Stimulated activated naive CD8-positive, alpha-beta T cell treated with anti-CD3 and anti-CD28 coated beads, Interleukin-15, Interleukin-2, amounts not matched to agents 100 U/mL and 50 U/mL, for 24 hours (primary cell): ENCODE measurements at places on chromosomes 5 and 9.

- DNase-seq, result no peak
These were observed 95.1 kb downstream of the PBX3 start for GRCh38 chr9:125842242-125842641.

DNA sequence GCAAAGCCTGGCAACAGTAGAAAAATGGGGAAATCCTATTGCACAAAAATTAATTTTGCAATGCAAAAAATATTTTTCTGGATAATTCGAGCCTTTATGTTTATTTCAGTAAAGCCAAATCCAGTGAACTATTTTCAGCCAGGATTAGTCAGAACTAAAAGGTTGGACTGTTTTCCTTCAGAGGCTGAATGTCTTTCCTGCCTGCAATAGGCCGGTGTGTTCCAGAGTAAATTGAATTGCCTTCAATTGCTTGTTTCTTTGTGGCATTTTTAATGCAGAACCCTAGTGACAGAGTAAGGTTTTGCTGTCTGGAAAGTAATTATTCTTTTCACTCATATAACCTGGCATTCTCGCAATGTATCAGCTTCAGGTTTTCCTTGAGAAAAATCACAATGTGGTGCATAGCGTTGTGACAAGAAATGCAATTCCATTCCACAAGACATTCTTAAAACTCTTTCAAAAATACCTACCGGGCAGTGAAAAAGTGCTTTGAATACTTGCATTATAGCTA, 183.7 kb downstream of the GLIS3 start:
- DNase-seq, result no peak

DNA sequence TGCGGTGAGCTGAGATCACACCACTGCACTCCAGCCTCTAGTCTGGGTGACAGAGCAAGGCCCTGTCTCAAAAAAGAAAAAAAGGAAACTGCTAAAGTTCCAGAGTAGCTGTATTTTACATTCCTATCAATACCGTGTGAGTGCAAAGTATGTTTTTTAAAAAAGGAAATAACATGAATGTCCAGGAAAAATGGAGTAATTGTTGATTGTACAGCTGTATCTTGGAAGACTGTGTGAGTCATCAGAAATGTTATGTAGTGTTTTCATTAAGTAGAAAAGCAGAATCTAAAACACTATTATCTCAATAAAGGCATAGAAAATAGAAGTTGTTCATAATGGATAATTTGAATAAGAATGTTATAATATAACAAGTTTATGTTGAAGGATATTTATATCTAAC, 53.9 kb downstream of the ZCCHC7 start:
- DNase-seq, result no peak

DNA sequence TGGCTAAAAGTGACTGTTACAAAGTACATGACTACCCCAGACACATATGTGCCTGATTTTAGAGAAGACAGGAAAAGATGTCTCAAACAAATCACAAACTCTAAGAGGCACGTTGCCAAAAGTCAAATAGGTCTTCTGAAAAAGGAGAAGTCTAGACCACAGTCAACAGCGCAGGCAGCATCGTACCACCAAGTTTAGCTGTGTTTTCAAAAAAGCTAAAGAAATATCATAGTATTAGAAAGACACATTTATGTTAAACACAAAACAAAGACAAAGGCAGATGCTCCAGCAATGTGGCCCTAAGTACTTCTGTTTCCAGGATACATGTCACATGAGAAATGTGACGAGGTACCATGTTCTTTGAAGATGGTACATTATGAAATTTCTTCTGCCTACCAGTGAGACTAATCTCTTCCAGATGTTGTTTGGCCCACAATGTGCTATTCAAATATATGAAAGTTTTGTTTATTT, 43.5 kb downstream of the LPAR1 start:
- no peak for DNase-seq

DNA sequence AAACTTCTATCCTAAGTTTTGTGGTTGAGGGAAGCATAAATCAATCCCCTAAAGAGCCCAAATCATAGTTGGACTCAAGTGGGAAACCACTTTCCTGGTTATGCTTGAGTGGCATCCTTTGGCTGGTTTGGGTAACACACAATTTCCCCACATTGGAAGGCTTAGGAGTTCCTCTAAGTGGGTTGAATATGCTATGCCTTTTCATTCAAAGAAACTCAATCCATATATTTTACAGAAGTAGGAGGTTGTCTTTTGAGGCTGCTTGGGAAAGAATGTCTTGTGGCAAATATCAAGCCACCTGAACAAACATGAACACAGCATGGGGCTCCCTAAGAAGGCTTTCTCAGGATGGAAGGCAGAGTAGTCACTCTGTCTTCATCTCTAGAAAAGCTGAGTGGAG, 121.1 kb downstream of the SPATA31D1 start:
- no peak for DNase-seq

GRCh38 chr9:6897898-6898302, 140.1 kb downstream of the KDM4C start:
- DNase-seq, result no peak

DNA sequence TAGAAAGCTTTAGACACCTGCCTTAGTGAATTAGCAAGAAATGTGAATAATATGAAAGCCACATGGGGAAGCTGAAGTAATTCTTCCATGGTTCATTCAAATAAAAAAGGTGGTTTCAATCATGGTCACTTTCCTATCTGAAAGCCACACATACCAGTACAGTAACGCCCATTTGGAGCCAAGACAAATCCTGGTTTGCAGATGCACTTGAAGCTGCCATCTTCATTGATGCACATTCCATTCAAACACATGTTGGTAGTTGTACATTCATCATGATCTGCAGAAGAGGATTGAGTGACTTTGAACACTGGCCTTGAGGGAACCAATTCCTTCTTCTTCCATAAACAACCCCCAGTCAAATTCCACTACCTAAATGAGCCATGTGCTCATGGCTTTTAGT, 161.5 kb downstream of the FBN2 start:
- no peak for DNase-seq

GRCh38 chr5:120614531-120615180, 150.6 kb downstream of the PRR16 start:
- DNase-seq, result no peak

- no peak for DNase-seq
These were observed 17.4 kb upstream of the LARP1 start for GRCh38 chr5:154737667-154738320.

DNA sequence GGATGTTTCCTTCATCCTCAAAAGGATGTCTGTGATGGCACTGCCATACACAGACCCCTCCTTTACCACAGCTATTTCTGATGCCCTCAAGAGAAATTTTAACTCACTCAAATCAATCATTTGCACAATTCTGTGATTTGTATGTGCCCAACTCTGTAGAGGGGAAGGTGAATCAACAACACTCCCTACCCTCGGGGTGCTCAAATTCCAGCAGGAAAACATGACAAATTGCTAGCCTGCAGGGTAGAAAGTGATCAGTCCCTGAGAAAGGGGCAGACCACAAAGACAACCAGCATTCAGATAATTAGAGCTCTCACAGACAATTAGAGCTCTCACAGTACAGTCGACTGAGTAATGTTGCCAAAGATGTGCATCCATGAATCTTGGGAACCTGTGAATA, 45.3 kb upstream of the FOXE1 start:
- no peak for DNase-seq

DNA sequence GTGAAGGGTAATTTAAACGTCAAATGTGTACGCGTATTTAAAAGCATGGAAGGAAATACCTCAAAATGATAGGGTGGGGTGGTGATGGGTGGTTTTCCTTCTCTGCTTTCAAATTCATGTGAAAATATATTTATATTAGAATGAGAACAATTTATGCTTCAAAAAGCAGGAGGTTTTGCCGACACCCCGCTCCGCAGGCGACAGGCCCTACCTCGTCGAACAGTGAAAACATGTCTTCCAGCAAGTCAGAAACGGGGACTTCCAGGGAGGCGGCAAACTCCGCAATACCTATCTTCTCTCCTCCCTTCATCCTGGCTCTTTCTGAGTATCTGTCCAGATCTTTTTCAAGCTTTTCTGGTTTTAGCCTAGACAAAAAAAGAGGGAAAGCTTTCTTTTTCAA, 28.5 kb upstream of the SLC6A3 start:
- DNase-seq, result no peak

- no peak for DNase-seq
These were observed 40.4 kb downstream of the ABLIM3 start for GRCh38 chr5:149181732-149182131.

GRCh38 chr9:35515766-35516165, 25.9 kb downstream of the RUSC2 start:
- no peak for DNase-seq

GRCh38 chr5:93053825-93054224, 527.2 kb downstream of the NR2F1-AS1 start:
- DNase-seq, result no peak

- DNase-seq, result no peak
These were observed 86.9 kb upstream of the ERCC6L2 start for GRCh38 chr9:95788521-95788991.

DNA sequence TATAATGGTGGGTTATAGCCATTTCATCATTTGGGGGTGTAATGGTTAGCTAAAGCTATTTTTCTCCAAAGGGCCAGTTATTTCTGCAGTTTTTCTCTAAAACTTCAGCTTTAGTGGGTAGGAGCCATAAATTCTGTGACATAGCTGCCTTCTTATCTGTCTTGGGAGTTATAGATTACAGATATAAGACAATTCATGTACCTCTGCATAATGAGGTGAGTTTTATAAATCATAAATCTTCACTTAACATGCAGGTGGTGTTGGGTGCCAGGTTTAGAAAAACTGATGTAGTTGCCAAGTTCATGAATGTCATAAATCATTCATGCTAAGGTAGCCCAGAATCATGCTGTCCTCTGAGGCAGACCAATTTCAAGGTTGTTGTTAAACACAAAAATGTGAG, 10.0 kb upstream of the HSPA9 start:
- DNase-seq, result no peak

GRCh38 chr5:14382640-14383039, 199.0 kb upstream of the OTULINL start:
- no peak for DNase-seq

DNA sequence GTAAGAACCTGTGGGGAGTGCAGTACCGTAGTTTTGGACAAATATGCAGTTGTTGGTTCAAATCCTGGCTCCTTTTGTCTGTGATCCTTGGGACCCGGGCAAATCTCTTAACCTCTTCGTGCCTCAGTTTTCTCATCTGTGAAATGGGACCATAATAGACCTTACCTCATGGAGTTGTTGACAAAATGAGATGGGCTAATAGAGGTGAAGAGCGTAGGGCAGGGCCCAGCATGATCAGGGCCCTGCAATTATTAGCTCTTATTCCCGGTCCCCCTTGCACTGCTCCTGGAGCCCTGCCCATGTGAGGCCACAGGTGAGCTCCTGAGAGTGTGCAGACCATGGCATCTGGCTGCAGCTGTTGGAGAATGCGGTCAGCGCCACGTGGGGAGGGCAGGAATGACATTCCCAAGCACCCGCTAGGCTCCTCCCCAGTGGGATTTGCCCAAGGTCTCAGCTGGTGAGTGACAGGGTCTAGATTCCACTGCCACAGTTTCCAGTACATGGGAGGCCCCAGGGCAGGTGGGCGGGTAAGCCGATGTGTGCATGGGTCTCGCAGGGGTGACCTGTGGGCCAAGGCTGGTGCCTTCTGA, 41.0 kb downstream of the NEK6 start:
- DNase-seq, result no peak

DNA sequence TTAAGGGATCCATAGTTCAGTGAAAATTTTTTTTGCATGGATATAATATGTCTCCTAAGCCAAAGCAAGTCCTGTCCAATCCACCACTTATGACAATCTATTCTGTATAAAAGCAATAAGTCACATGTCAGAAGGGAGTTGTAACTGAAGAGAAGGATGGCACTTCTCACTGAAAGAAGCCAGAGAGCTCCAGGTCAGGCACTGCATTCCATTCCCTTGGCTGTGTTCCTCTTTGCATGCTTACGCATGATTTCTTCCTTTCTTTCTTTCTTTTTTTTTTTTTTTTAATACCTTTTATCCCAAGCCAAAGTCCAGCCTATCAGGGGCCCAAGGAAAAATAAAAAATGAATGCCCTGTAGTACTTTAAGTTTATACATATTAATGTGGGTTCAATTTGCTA, 39.8 kb downstream of the MAMDC2 start:
- DNase-seq, result no peak

GRCh38 chr5:177982956-177983355, 13.1 kb downstream of the PROP1 start:
- DNase-seq, result no peak

DNA sequence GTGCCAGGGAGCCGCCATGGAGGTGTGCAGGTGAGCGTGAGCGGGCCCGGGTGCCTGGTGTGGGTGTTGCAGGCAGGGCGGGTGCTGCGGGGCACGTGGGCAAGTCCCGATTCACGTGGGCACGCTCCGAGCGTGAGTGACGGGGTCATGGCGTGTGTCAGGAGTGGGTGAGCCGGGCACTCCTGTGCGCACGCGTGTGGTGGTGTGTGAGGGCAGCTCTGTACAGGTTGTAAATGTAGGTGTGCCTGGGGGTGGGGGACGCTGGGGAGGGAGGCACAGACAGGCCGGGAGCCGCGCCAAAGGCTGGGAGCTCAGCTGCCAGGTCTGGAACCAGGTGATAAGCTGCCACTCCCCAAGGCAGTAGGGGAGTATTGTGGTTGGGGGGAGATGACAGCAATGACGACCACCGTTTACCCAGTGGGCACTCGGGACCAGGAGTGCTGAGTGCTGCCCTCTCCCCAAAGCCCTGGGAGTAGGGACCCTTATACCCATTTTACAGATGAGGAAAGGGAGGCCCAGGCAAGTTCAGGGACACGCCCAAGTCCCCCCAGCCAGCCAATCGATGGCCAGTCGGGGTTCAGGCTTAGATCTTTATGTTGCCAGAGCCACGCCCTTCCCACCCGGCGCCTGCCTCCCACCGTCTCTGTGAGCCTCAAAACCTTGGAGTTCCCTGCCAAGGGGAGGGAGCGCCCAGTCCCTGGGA, 9.6 kb downstream of the NCS1 start:
- no peak for DNase-seq

DNA sequence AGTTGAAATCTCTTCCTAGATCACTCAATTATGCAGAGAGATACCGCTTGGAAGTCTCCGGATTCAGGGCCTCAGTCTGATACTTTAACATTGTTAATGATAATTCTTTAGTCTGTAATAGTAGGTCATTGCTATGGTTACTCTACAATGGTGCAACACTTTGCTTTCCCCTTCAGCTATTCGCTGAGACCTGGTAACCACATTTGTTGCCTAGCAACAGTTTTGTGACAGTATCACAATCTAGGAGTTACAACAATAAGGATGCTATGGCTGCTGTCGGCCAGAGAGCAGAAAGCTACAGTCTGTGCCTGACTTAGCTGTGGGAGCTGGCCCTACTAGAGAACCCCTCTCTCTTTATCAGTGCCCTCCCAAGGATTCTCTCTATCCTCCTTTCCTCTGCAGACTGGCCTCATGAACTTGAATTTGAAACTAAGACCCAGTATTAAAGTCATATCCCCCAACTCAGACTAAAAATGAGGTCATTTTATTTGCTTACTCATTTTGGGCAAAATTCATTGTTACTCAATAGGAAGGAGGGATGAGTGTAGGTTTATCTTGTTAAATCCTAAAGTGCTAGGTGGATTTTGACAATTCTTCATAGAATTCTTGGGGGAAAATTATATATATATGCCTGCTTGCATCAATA, 39.3 kb downstream of the NR2F1 start:
- DNase-seq, result no peak

DNA sequence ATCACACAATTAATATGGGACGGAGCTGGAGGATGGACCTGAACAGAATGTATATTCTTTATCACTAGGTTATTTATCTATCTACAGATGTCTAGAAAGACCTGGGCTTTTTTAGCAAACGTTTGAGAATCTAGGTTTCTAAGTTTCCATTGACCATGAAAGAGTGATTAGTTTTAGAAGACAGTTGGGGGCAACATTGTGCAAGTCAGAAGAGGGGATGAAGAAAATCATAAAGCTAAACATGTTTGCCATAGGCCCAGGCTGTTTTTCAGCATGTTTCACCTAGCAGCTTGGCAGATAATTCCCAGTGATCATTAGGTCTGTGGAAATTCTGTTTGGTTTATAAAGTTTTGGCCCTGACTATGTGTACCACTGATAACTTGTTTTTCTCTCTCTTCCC, 44.1 kb upstream of the CDKN2B start:
- DNase-seq, result no peak
